ENCODE measurements at places on chromosomes 12 and 14. TPM values are rescaled to one million over a fixed set of nuclear protein-coding genes. Genes with fewer than 3 reads are reported as not detected.

Gene ATF1
- 50.2 TPM for polyA plus RNA-seq

Gene BICDL1
- polyA plus RNA-seq, result 32.1 TPM

Gene ACRBP
- polyA plus RNA-seq, result 6.8 TPM

Gene LRFN5
- 11.5 TPM for polyA plus RNA-seq

Gene TAS2R13
- polyA plus RNA-seq, result 0.09 TPM

Gene PROX2
- 1.1 TPM for polyA plus RNA-seq

Gene MYL6
- 1,577 TPM for polyA plus RNA-seq

Gene LGMN
- 104 TPM for polyA plus RNA-seq

Gene CIROP
- not detected for polyA plus RNA-seq

Gene GUCY2C
- 0.32 TPM for polyA plus RNA-seq

Gene KLRD1
- 0.47 TPM for polyA plus RNA-seq

Gene DCN
- 424 TPM for polyA plus RNA-seq

All from left renal pelvis (tissue), 4 donors.